Activated T-cell treated with anti-CD3 and anti-CD28 coated beads for 4 hours (primary cell): ENCODE measurements at places on chromosomes 16 and 17.

DNA sequence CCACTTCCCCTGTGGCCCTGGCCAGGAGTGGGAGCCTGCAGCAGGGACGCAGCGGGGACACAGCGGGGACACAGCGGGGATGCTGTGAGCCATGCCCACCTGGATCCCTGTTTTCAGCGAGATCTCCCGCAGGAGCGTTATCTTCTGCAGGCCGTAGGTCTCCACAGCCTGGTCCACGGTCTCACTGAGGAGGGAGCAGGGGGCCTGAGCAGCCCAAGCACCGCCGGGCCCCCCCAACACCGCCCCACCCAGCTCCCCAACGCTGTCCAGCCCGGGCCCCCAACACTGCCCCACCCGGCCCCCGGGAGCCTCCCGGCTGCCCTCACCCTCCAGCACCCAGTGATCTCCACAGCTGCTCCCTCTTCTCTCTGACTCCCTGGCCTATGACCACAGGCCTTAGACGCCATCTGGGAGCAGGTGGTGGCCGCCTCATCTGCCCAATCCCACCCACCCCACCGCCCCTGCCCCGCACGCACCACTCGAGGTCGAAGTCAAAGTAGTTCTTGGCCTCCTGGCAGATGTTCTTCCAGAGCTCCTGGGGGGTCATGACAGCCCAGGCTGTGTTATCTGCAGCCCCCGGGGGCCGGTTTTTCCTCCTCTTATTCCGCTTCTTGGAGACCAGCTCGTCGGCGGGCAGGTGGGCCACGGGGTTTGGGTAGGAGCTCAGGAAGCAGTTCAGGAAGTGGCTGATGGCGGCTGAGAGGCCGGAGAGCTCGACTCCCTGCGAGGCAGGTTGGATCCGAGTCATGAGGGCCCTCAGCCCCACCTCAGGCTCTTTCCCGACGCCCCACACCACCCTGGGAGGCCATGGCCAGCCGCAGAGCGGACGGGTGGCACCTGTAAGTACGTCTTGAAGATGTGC is 17.0 kb downstream of the CLUH start:
- no peak for DNase-seq

DNA sequence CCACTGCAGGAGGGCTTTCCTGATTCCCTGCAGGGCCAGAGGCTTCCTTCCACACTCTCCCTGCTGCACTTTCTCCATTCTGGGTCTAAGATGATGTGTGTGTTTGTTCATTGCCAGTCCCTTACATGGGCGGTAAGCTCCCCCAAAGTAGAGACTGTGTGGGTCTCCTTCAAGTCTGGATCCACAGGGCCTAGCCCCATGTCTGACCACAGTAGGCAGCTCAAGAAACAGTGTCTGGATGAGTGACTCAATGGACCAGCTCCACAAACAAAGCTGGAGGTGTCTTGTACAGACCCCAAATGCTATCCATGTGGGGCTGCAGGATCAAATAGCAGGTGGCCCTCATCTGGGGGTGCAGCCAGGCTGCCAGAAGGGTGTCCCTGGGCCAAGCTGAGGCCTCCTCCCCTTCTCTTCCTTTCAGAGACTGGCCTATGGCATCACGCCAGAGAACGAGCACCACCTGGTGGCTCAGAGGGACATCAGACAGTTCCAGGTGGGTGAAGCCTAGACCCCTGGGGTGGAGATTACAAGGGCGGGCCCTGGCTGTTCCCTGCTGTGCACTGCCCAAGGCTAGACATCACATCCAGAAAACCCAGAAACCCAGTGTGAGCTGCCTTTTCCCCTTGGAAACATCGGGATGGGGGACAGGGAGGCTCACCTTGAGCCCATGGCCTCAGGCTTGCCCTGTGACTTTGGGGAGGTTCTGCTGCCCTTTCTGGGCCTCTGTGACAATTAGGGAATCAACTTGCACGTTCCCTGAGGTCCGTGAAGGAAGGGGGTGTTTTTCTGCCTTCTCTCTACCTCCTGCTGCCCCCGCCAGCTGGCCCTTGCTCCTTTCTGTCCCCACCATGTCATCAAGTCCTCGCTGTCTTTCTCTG is 45.9 kb downstream of the SLC6A2 start:
- no peak for DNase-seq

DNA sequence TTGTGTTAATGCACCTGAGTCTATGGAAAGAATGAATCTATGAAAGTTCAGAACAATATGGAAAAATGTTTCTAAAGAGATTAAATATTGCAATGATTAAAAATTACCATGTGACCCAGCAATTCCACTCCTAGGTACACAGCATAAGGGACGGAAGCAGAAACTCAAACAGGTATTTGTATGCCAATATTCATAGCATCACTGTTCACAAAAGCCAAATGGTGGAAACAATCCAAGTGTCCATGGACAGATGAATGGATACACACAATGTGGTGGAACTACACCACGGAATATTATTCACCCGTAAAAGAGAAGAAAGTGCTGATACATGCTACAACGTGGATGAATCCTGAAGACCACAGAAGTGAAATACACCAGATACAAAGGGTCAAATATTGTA is 37.7 kb downstream of the VPS53 start:
- DNase-seq: no peak

GRCh38 chr16:1167276-1168107 is 14.6 kb downstream of the CACNA1H start:
- DNase-seq: no peak

GRCh38 chr16:2226245-2226793 is 2.9 kb downstream of the E4F1 start:
- DNase-seq: no peak

DNA sequence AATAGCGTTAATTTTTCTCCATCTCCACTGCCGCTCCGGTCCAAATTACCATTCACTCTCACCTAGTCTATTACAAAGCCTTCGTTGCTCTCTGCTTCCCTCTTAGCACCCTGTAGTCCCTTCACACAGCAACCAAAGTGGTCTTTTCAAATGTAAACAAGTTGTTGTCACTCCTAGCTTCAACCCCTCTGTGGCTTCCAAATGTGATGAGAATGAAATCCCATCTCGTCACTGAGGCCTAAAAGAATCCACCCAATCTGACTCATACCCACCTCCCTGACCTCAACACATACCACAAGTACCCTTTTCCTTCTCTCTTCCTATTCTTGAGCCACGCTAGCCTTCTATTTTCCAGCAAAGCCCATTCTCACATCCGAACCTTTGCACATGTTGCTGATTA is 2.2 kb upstream of the PELP1 start:
- no peak for DNase-seq

- no peak for DNase-seq
Measured at GRCh38 chr17:73900516-73900915, 256.3 kb upstream of the SDK2 start.

- DNase-seq: no peak
Measured at GRCh38 chr17:81510785-81511553, 1.6 kb downstream of the ACTG1 start.

DNA sequence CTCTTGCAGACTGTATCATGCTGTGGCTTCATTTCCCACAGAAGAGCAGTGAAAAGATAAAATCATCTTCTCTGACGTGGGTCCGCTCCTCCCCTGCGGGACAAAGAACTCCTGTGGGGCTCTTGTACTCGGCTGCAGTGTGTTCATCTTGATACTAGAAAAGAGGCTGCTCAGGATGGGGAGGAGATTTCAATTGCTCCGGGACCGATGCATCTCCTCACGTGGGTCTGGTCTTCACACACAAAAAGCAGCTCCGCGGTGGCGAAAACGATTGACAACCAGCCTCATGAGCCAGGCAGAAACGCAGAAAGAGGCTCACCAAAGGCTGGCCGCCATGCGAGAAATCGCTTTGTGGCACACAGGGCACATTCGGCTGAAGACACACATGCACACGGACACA is 14.4 kb upstream of the KCNJ18 start:
- no peak for DNase-seq

GRCh38 chr17:42333053-42333452 is 44.8 kb downstream of the STAT5A start:
- DNase-seq: no peak
